Activated CD8-positive, alpha-beta memory T cell treated with anti-CD3 and anti-CD28 coated beads for 1 hour (primary cell): ENCODE measurements at places on chromosomes 5 and 9.

DNA sequence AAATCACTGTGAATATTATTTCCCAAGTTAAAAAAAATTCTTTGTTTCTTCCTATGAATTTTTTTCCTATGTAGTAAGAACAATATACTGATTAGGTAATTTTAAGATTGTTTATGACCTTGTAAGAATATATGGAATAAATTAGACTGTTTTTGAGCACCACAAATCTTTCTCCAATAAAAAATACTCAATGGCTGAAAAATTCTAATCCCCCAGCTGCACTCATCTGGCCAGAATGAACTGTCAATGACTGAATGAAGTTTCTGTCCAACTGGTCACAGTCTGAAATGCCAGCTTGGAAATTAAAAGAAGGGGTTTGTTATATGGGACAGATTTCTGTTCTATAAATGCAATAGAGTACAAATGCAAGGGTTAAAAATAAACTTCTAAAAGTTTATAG lies 569.5 kb upstream of the SEMA6A start:
- DNase-seq, result no peak

DNA sequence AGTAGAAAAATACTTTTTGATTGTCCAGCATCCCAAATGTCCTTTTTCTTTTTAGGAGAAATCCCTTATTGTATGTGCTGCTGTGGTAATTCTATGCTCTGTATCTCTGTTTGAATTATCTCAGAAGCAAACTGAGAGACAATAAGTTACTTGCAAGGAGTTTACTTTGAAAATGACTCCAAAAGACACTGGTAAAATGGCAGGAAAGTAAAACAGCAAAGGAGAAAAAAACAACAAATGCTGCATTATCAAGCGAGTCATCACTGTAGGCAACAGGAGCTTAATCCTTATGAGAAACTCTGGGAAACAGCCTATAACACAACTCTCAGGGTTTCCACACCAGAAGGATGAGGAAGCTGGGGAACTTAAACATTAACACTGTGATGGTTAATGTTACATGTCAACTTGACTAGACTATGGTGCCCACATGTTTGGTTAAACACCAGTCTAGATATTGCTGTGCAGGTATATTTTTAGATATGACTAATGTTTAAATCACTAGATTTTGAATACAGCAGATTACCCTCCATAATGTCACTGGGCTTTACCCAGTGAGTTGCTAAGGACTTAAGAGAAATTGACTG lies 92.6 kb upstream of the GAS1 start:
- DNase-seq, result no peak

GRCh38 chr5:113123618-113124017 lies 147.0 kb downstream of the DCP2 start:
- no peak for DNase-seq

DNA sequence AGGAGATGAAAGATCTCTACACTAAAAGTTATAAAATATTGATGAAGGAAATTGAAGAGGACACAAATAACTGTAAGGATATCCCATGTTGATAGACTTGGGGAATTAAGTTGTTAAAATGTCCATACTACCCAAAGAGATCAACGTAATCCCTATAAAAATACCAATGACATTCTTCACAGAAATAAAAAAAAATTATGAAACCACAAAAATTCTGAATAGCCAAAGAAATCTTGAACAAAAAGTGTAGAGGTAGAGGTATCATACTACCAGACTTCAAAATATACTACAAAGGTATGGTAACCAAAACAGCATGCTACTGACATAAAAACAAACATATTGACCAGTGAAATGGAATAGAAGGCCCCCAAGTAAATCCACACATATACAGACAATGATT lies 71.5 kb upstream of the ELL2 start:
- no peak for DNase-seq

GRCh38 chr5:148151872-148152271 lies 16.5 kb upstream of the SPINK14 start:
- DNase-seq, result no peak
